ENCODE measurements at places on chromosomes 3 and 15.

- no peak for DNase-seq
These were observed 180.1 kb upstream of the PRICKLE2 start for GRCh38 chr3:64405211-64405835.

- no peak for DNase-seq
These were observed 265.2 kb upstream of the UBE2E1 start for GRCh38 chr3:23540600-23540999.

- no peak for DNase-seq
These were observed 1.3 kb downstream of the NGLY1 start for GRCh38 chr3:25781758-25782594.

DNA sequence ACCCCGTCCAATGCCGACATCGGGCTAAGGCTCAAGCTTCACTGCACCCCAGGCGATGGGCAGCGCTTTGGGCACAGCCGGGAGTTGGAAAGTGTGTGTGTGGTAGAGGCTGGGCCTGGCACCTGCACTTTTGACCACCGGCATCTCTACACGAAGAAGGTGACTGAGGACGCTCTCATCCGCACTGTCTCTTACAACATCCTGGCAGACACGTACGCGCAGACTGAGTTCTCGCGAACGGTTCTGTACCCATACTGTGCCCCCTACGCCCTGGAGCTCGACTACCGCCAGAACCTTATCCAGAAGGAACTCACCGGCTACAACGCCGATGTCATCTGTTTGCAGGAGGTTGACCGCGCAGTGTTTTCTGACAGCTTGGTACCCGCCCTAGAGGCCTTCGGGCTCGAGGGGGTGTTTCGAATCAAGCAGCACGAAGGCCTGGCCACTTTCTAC, 1.0 kb downstream of the PDE12 start:
- DNase-seq = no peak

- DNase-seq = no peak
These were observed 189.8 kb downstream of the NTRK3 start for GRCh38 chr15:88066636-88067330.

- no peak for DNase-seq
These were observed 291.0 kb downstream of the TIGIT start for GRCh38 chr3:114584734-114585371.

- DNase-seq = no peak
These were observed 1361.4 kb downstream of the NSUN3 start for GRCh38 chr3:95424279-95424678.

DNA sequence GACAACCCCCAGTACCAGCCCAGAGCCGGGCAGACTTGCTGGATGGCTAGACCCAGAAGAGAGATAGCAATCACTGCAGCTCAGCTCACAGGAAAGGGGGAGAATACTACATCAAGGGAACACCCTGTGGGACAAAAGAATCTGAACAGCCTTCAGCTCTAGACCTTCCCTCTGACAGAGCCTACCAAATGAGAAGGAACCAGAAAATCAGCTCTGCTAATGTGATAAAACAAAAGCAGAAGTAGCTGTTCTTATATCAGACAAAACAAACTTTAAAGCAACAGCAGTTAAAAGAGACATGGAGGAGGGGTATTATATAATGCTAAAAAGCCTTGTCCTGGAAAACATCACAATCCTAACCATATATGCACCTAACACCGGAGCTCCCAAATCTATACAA, 283.3 kb downstream of the KLF13 start:
- no peak for DNase-seq

DNA sequence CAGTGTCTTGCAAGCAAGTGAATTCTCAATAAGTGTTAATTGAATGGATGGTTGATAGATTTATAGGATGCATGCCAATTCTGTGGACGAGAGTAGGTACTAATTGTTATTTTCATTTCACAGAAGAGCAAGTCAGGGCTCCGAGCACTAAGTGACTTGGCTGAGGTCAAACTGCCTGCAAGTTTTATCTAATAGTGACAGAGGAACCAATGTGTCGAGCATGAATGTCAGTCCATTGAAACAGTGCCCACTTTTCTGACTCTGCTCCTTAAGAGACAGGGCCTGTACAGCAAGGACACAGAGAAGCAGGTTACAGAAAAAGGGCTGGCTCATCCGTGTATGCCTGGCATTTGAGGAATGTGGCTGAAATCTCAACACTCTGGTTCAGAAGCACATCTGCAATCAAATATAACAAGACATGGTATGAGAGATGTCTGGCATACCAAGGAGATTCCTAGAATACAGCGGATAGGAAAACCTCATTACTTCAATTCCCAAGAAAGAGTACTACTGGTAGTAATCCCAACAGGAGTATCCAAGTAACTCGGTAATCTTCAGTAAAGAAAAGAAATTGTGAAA, 6.0 kb upstream of the B3GNT5 start:
- no peak for DNase-seq

DNA sequence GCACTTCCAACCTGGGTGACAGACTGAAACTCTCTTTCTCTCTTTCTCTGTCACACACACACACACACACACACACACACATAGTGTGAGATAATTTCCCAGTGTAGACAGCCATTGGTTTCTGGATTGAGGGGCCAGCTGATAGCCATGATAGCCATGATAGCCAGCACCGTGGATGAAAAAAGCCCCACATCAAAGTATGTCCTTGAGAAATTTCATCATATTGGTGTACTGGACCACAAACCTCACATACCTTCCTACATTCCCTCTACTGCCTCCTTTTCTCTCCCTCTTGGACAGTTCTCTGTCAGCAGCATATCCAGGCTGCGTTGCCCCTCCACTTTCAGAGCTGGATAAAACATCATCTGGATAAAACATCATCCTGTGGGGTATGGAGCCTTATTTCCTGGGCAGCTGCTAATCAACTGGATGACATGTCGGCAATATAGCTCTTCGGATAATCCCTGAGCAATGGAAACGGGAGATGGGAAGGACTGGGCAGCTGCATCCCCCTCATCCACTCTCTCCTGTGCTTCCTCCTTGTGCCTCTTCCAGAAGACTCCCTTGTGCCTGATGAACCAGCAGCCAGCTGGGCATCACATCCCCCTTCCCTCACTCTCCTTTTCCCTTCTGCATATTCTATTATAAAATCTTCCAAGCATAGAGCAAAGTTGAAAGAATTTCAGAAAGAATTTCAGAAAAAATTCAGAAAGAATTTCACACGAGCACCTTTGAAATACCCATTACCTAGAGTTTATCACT, 39.3 kb downstream of the GRK7 start:
- no peak for DNase-seq

All from HS-27A (cell line).